ENCODE measurements at places on chromosomes 7 and 10.

DNA sequence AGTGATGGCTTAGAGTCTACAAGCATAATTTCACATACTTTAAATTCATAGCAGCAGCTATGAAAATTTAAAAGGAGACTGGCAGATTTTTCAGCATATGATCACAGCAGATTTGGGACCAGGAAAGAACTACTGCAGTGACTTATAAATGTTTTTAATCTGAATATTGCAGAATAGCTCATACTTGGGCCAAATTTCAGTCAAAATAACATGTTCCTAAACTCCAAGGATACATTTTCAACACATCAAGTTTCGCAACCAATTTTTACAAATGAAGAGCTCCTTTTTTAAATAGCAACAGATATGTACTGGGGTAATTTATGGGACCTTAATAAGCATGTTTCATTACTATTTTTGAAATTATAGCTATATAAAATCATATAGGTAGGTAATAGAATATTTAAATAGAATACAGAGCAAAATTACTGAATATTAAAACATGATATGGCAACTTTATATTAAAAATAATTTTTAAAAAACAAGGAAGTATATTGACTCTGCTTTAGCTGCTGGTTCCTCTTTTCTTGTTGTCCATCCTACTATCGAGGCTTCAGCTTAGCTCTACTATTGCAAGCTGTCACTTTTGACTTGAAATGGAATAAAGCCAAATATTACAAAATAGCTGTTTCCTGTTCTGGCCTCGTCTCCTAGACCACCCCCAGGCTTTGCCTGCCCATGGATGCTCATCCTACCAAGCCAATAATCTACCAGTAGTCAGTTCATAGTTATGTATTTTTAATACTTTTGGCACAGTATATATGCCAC lies 123.1 kb downstream of the NRBF2 start:
- DNase-seq: no peak

- no peak for DNase-seq
Measured at GRCh38 chr10:111142092-111142768, 65.4 kb downstream of the ADRA2A start.

DNA sequence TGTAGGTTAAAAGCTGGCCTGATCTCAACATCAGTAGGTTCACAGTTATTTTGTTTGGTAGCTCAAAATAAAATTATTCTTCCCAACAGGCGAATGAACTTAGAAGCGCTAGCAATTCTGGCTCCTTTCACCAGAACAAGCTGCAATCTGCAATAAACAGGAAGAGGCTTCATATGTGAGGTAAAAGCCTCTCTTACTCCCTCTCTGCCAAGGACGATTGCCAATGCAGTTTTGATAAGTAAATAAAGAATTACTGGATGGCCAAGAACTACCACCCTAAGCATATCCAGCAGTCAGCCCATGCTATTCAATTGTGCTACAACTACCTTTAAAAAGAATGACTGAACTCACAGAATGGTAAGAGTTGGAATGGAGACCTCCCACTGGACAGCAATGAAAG lies 150.0 kb upstream of the LAMB4 start:
- DNase-seq: no peak

DNA sequence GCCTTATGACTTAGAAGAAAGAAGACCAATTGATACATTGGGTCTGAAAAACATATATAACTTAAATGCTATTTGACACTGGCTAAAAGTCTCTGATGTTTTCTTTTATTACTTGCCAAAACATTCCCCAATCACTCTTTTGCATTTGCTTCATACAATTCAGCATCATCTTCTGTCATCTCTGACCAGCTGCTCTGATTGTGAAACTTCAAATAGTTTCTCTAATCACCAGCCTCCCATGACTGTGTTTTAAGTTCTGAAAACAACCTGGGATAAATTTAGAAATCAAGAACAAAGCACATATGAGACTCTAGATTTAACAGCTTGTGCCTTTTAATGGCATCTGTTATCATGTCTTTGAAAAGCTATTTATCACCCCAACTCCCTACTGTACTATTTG lies 208.4 kb upstream of the KCND2 start:
- DNase-seq: peak; percentile 71

DNA sequence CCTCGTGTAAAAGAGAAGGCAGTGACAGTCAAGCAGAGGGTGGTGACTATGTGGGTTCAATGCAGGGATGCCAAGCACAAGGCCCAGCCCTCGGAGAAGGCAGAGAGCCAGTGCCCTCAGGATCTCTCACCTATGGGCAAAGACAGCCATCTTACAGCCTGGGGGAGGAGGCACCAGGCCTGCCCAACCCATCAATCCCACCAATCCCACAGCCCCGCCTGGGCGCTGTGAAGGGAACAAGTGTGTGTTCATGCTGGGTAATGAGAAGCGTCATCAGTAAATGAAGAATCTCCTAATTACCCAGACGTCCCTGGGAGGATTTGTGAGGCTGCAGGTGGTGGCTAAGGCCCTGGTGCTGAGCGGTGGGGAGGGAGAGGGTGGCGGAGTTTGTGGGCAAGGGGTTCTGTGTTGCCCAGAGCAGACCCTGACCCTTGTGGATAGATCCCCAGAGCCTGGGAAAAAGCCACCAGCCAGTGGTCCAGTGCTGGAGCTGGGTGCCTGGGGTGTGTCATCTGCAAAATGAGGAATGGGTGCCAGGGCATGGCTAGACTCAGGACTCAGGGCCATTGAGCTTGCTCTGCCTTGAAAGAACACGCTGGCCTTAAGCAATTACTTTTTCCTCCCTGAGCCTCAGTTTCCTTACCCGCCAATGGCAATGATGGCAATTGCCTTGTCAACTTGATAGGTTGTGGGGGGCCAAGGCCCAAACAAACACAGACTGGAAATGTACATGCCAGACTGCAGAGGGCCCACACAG lies 128.1 kb upstream of the UNC5B start:
- DNase-seq: no peak

- DNase-seq: no peak
Measured at GRCh38 chr7:105017657-105018365, 3.8 kb downstream of the KMT2E start.

- DNase-seq: no peak
Measured at GRCh38 chr7:86995052-86995725, 64.3 kb downstream of the ELAPOR2 start.

DNA sequence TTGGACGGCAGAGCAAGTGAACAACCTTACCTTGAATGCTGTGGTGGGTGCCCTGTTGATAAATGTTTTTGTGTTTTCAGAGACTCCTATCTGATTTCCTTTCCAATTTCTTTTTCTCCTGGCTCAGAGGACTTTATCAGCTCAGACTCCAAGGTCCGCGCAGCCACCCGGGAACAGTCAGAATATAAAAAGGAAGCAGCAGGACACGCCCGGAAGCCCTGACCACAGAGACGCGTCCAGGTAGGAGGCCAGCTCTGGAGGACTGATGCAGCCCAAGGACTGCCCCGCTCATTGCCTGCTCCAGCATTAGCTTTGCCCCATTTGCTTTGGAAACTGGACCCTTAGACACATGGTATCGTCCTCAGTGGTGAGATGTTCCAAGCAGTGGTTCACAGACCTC lies 61.3 kb downstream of the TACC2 start:
- DNase-seq: no peak

DNA sequence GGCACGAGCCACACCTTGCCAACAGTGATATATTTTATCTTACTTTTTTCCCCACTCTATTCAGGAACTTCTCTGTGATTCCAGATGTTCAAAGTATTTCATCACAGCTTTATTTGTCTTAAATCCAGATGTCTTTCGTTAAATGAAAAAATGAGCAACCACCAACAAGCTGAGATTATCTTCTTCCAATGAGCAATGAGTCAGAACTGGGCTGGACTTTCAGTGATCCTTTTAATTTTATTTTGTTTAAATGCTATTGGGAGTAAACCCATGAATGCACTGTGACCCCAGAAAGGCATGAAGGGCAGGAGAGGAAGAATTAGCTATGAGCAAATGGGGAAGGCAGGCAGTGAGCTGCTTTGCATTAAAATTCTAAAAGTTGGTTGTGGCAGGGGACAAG lies 77.6 kb upstream of the IMMP2L start:
- no peak for DNase-seq

DNA sequence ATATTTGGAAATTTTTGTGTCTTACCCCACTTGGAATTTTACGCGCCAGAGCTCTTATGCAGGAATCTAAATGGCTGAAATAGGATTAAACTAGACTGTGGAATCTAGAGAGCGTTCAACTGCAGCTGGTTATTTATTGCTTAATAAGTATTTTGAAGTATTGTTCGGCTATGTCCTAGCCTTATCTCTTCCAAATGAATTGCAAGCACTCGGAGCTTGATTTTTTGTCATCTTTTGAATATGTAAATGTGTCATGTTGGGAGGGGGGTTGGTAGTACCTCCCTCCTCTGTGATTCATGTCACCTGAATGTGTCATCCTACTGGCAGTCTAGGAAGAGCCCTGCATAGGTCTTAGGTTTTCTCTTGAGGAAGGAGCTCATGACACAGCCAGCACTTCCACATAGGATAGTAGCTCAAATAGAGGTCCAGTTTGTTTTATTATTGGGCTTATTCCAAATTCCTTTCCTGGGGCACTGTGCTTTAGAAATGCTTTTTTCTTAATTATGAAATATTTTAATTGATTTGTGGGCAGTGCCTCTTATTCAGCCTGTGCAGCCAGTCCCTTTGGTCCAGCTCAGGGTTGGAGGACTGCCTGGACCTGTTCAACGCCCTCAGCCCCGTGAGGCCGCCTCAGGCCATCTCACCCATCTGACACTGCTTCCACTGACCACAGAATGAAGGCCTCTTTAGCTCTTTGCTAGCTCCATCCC lies 22.5 kb upstream of the TRIL start:
- peak; percentile 48 for DNase-seq
